ENCODE measurements at places on chromosomes 13 and 19. TPM values are rescaled to one million over a fixed set of nuclear protein-coding genes. Genes with fewer than 3 reads are reported as not detected.

Gene NDUFA7
- total RNA-seq: 66.7 TPM

- DNase-seq: no peak
Measured at GRCh38 chr13:42116225-42116624, 67.8 kb downstream of the DGKH start.

Gene PNMA8A
- total RNA-seq: 0.63 TPM

DNA sequence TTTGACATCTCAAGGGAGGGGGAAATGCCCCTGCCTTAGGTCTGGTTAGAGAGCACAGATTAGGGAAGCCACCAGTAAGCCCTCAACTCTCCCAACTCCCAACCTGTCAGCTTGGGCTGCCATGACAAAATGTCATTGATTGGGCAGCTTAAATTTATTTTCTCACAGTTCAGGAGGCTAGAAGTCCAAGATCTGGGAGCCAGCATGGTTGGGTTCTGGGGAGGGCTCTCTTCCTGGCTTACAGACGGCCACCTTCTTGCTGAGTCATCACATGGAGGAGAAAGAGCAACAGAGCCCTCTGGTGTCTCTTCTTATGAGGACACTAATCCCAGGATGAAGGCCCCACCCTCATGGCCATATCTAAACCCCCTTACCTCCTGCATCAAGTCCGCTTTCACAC, 24.2 kb downstream of the C19orf12 start:
- peak; percentile 78 for DNase-seq

GRCh38 chr13:99144306-99144705, 56.3 kb upstream of the UBAC2 start:
- no peak for DNase-seq

DNA sequence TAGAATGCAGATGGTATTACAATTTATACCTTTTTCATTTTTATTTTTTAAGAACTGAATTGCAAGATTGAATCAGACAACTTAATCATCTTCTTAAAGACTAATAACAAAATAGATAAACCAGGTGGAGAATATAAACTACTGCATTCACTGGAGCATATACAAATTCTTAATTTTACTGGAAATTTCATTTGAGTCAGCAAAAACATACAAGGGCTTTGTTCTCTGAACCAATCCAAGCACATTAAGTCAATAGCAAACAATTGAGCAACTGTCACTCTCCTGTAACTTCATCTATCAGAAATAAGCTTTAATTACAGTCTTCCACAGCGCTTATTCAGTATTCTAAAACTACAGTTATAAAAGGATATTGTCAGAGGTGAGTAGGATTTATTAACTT, 167.4 kb upstream of the OBI1 start:
- no peak for DNase-seq

DNA sequence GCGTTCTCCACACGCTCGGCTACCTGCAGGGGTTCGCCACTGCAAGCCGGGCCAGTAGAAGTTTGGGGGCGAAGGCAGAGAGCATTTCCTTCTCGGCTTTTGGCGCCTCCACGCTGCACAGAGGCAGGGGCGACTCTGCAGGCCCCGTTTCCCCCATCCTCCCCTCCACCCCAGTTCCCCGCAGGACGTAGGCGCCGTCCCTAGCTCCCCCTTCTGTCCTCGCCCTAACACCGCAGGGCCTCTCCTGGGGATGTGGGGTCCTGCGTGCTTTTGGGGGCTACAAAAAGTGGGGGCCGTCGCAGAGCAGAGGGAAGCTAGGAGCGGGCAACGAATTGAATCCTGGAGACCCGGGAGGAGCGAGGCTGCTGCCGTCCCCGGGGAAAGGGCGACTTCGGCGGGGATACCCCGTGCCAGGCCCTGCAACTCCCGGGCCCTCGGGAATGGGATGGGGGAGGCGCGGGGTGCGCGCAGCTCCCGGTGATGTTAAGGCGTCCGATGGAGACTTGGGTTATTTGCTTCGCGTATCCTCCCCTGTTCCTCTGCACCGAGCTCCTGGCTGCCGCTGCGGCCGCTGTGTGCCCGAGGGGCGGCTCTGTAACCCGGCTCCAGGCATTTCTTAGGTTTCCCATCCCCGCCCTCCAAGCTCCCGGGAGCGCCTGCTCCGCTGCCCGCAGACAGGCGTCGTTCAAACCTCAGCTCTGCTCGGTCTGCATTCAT, 255.9 kb upstream of the SOX21 start:
- DNase-seq: no peak

Gene ZNF317
- total RNA-seq: 44.5 TPM

DNA sequence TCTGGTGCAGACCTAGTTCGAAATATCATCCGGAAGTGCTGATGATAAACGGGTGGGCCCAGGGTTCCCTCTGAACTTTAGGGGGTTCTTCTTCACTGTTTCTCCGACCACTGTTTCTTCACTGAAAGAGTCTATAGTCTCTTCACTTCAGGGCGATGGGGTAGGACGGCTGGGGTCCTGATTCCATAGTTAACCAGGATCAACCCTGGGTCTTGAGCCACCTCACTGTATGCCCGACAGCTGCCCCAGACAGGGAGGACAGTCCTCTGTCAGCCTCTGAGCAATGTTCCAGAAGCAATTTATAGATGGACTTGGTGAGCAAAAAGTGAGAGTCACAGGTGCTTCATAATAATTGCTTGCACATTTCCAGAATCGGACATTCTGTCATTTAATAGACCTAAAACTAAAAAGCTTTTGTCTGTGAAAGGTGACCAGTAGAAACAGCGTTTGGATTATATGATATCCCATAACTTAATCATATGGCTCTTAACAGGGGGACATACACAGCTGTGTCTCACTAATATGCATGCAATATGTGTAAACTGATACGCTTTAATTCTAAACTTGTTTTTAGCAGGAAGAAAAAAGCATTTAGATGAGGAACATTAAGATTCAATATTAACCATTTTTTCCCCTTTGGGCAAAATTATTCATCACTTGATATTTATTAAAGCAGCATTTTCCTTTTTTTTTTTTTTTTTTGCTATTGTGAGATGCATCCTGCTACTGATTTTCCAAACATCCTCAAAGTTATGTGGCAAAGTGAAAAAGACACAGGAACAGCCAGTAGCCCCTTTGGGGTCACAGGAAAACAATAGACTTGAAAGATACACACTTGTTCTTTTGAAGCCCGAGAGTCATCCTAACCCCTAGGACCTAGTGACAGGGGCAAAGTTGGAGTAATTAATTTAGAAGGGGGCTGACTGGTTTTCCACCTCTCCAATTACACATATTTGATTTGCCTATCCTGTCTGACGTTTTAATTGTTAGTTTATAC, 277.0 kb downstream of the ZNF536 start:
- DNase-seq: no peak

DNA sequence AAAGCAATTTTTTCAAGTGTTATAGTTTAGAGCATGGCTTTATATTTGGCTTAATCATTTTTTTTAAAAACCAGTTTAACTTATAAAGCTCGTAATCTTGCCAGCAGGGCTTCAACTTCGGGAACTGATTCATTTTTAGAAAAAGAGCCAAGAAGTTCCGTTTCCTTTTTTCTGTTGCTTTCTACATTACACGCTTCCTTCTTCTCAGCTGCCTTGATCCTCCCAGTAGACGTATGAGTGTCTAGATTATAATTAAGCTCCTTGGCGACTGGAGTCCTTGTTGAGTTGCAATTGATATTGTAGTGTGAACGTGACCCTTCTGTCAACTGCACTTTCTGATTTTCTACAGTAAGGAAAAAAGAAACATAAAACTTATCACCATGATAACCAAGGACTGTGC, 497.2 kb downstream of the DIAPH3 start:
- DNase-seq: no peak

Gene DIAPH3
- total RNA-seq: 34.7 TPM

DNA sequence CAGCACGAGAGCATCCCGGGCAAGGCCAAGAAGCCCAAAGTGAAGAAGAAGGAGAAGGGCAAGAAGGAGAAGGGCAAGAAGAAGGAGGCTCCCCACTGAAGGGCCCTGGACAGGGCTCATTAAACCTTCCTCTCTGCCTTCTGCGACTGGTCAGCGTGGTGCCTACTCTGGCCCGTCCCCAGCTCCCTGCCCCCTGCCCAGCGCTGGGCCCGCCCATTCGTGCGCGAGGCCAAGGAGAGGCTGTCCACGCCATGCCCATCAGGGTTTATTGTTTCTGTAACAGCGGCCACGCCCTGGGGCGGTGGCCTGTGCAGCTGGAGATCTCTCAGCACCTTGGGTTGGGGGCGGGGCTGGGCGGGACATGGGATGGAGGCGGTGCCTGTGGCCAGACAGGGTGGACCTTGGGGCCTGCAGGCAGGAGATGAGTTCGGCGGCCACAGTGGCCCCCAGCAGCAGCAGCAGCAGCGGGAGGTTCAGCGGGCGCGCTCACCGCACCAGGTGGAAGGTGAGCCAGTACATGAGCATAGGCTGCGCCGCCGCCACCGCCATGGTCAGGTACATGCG, 897 bp downstream of the C19orf33 start:
- no peak for DNase-seq

GRCh38 chr19:34540811-34541557, 59.4 kb downstream of the WTIP start:
- no peak for DNase-seq

- DNase-seq: no peak
Measured at GRCh38 chr13:24006520-24007248, 109.4 kb upstream of the C1QTNF9B start.

Gene PPP1R37
- 30.0 TPM for total RNA-seq

Gene CNFN
- not detected for total RNA-seq

Gene POLR1D
- 108 TPM for total RNA-seq

DNA sequence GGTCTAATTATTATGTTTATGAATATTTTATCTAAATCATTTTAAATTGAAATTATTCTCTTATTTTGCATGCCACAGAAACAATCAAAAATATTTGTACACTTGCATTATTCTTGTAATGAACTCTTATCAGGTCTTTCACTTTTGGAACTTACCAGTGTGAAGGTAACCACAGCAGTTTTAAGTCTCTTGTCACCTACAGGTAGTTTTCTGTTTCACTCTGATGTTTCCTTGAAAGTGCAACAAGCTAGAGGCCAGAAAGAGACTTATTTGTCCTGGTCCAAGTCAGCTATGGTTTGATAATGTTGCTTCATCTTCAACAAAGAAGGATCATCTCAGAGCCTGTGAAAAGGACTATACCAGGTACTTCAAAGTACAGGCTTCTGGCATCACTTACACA, 133.4 kb upstream of the NBEA start:
- DNase-seq: no peak

DNA sequence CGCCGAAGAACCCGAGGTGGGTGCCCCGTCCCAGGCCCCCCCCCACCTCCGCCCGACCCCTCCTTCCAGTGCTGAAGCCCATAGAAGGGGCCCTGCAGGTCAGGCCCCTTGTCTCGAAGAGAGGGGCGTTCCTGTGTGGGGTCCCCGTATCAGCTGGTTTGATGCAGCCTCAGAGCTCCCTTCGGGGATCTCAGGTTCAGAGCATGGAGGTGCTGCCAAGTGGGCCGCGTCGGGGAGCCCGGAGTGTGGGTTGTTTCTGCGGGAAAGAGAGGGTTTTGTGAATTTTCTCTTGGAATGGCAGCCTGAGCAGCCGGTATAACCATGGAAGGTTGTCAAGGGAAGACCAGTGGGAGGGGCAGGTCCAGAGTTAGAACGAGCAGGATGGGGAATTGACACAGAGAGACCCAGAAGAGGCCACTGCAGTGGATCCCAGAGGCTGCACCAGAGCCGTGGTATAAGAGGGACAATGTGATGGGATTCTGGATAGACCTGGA, 384 bp downstream of the TRAPPC2B start:
- no peak for DNase-seq

DNA sequence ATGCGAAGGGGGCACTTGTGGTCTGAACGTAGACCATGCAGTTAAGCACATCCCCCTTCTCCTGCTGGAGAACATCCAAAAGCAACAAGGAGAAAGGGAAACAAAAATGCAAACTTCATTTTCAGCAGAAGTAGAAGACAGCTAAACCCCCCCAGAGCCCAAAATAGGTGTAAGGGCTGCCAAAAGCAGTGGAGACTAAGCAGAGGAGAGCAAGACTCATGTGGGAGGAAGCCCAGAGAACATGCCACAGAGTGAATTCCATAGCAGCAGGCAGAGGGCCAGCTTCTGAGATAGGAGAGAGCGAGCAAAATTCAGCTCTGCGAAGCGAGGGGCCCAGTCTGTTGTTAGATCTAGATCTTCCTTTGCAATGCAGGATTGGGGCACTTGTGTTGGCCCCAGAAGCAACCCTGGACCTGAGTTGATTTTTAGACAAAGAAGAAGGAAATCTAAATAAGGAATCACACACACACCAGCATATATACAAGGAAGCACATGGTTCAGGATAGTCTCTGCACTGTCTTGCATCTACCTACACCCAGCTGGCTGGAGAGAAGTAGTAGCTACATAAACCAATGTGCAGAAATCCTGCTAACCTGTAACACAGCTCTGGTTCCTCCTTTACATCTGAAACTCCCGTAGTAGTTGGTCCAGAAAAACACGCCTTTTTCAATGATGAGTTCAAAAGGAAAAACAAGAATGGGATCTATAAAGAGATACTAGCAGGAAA, 199.6 kb downstream of the SPRY2 start:
- no peak for DNase-seq

Gene KIRREL2
- 1.1 TPM for total RNA-seq

- no peak for DNase-seq
Measured at GRCh38 chr19:40530091-40530901, 46.4 kb upstream of the SHKBP1 start.

GRCh38 chr13:93231867-93232266, 5.3 kb downstream of the GPC6 start:
- DNase-seq: no peak

- DNase-seq: no peak
Measured at GRCh38 chr19:19355606-19356139, 35.0 kb downstream of the MAU2 start.

GRCh38 chr13:79406597-79406908, 498 bp upstream of the RBM26 start:
- no peak for DNase-seq

- DNase-seq: no peak
Measured at GRCh38 chr13:27264181-27264580, 6.4 kb upstream of the RASL11A start.

Gene SGCG
- total RNA-seq: not detected

GRCh38 chr19:3108775-3109174, 14.6 kb downstream of the GNA11 start:
- DNase-seq: peak; percentile 81

DNA sequence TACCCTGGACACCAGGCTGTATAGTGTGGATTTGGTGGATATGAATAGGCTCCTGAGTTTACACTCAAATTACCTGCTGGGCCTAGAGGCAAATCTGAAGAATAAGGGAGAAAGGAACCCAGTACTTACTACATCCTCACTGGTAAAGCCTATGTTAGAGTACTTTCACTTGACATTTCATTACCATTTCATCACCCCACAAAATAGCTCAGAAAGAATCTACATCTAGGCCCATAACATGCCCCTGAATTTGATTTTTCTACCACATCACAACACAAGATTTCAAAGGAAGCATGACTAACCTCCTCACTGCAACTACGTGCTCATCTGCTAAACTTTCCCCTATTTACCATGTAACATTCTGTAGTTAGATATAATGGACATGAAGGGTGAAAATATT, 43.3 kb downstream of the VWA8 start:
- no peak for DNase-seq

GRCh38 chr13:95970878-95971277, 82.3 kb downstream of the UGGT2 start:
- no peak for DNase-seq

DNA sequence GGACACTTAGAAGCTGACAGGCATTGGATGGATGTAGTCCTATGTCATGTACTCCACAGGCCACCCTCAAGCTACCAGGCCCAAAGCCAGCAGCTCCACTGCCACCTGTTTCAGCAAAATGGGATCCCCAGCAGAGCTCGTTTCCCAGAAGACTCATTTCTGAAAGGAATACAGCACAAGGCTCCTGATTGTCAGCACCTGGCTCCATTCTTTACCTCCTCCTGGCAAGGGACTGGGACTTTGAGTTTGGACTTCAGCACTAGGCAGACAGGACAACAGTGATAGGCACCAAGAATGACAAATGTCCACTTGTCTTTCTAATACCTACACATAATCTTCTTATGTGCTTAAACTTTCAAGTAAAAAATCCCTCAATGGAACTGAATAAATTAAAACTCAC, 150.4 kb upstream of the RXFP2 start:
- DNase-seq: no peak

Data from activated CD8-positive, alpha-beta memory T cell treated with anti-CD3 and anti-CD28 coated beads, Interleukin-2, amount 10 ng/mL, durations not matched to agents 7 days and 5 days (primary cell).